ENCODE measurements at places on chromosomes 16 and 17.

GRCh38 chr16:4097826-4098240 is 18.4 kb downstream of the ADCY9 start:
- no peak for DNase-seq

DNA sequence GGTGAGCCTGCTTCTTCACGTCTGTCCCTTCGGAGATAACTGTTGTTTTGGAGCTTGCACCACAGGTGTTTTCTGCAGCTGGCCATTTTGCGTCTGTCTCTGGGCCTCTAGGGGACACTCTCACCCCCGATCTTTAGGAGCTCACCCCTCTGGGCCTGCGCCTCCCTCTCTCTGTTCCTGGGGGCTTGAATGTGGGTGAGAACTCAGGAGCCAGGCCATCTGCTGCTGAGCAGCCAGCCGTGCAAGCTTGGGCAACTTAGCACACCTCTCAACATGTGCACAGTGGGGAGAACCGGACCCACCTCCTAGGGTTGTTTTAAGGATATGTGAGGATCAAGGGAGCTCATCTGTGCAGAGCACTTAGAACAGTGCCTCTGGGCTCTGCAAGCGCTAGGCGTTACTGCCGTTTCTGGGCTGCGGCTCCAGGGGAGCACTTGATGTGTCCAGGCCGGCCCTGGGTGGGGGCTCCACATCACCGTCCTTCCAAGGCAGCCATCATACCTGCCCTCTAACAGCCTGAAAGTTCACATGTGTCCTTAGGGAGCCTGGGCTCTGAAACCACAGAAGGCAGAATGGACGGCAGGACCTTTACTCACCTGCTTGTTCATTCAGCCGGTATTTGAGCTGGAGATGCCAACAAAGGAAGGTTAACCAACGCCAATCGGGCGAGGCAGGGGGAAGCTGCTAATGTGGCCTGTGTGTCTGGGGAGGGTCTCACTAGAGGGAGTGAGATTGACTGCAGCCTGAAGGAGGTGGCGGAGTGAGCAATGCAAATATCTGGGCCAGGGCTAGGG is 66.3 kb downstream of the MRC2 start:
- no peak for DNase-seq

DNA sequence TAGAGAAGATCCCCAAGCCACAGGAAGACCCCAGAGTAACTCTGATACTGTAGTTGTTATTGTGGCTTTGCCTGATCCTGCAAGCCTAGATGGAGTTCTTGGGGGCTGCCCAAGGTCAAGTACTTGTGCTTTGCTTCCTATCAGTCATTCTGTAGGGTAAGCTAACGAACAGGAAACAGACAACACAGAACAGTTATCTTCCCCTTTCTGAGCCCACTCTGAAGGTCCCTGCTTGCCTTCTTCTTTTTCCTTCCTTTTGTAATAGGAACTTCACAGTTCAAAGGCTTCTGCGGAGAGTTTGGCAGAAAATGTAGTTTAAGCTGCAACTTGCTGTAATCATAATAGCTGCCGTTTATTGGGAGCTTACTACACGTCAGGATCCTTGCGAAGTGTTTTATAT is 494.1 kb upstream of the ERCC4 start:
- DNase-seq: no peak

GRCh38 chr17:45823598-45823997 is 21.1 kb upstream of the SPPL2C start:
- DNase-seq: no peak

DNA sequence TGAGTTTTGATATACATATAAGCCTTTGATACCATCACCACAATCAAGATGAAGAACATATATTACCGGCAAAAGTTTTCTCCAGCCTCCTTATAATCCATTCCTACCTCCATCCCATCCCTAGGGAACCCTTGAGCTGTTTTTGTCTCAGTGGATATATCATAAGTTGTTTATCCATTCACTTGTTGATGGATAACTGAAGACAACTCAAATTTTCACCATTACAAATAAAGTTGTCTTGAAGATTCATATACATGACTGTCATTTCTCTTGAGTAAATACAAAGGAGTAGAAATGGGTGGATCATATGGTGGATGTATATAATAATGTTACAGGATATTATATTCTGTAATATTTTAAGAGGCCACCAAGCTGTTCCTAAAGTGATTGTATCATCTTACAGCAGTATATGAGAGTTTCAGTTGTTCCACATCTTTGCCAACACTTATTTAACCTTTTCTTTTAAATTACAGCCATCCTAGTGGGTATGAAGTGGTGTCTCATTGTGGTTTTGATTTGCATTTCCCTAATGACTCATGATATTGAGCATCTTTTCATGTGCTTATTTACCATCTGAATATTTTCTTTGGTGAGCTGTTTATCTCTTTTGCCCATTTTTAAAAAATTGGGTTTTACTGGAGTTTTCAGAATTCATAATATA is 17.4 kb downstream of the NF1 start:
- no peak for DNase-seq

GRCh38 chr17:68491381-68492231 is 20.6 kb upstream of the PRKAR1A start:
- DNase-seq: peak; percentile 72

DNA sequence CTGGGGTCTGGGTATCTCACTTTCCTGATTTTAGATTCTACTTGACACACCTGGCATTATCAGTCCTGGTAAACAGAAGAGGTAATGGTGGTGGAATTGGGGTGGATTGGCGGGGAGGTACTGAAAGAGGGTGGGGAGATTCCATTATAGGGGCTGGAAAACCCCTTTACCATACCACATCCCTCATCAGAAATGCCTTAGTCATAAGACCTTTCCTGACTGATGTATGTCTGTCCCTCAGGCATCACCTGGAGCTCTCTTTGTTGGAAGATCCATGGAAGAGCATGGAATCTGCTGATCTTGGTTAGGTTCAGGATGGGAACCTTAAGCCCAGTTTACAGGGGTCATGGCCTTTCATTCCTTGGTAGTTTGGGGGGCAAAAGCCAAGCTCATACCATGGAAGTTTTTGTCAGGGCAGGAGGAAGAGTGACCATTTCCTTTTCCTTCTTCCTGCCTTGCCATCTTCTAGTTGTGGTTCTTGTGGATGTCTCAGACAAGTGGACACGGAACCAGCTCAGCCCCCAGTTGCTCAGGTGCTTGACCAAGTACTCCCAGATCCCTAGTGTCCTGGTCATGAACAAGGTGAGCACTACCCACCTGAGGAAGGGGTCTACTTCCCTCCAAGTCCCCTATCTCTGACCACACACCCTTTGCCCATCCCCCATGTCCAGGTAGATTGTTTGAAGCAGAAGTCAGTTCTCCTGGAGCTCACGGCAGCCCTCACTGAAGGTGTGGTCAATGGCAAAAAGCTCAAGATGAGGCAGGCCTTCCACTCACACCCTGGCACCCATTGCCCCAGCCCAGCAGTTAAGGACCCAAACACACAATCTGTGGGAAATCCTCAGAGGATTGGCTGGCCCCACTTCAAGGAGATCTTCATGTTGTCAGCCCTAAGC is 3.3 kb downstream of the ERAL1 start:
- no peak for DNase-seq

- DNase-seq: no peak
Measured at GRCh38 chr16:69503244-69503643, 62.5 kb upstream of the NFAT5 start.

DNA sequence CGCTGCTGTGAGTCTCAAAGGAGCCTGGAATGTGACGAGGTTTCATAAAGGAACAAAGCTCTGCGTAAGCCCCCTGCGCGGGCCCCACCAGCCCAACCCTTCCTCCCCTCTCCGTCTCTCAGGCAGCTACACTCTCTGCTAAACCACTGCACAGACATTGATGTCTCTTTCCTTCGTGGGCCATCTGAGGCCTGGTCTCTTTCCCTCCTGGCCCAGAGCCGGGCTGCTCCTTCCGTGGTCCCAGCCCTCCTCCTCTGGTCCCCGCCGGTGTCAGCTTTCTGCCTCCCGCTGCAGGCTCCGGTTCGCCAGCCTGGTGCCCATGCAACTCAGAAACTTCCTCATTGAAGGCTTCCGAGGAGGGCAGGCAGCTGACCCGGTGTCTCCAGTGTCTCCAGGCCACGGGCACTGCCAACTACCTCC is 7.4 kb downstream of the SCARF1 start:
- no peak for DNase-seq

DNA sequence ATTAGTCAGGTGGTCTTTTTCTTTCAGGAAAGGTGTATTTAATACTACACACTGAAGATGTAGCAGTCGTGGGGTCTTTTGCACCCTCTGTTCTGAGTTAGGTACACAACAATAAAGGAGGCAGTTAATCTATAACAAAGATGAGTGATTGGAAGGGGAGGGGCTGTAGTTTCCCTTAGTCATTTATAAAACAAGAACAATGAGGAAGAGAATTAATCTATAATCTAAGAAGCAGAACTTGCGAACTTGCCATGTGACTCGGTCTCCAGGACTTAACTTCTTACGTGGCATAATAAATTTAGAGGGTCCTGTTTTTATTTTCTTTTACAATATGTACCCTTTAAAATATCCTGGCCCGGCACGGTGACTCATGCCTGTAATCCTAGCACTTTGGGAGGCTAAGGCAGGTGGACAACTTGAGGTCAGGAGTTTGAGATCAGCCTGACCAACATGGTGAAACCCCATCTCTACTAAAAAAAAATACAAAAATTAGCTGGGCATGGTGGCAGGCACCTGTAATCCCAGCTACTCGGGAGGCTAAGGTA is 8.6 kb upstream of the APPBP2 start:
- no peak for DNase-seq

DNA sequence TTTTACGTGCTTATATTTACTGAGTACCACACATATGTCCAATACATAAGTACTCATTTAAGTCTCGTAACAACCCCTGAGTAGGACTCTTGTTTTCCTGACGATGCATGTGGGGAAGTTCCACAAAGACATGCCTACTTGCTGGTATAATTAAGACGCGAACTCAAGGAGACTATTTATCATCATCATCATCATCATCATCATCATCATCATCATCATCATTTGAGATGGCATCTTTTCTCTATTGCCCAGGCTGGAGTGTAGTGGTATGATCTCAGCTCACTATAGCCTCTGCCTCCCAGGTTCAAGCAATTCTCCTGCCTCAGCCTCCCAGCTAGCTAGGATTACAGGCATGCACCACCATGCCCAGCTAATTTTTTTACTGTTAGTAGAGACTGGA is 809.9 kb upstream of the EEF2KMT start:
- no peak for DNase-seq

DNA sequence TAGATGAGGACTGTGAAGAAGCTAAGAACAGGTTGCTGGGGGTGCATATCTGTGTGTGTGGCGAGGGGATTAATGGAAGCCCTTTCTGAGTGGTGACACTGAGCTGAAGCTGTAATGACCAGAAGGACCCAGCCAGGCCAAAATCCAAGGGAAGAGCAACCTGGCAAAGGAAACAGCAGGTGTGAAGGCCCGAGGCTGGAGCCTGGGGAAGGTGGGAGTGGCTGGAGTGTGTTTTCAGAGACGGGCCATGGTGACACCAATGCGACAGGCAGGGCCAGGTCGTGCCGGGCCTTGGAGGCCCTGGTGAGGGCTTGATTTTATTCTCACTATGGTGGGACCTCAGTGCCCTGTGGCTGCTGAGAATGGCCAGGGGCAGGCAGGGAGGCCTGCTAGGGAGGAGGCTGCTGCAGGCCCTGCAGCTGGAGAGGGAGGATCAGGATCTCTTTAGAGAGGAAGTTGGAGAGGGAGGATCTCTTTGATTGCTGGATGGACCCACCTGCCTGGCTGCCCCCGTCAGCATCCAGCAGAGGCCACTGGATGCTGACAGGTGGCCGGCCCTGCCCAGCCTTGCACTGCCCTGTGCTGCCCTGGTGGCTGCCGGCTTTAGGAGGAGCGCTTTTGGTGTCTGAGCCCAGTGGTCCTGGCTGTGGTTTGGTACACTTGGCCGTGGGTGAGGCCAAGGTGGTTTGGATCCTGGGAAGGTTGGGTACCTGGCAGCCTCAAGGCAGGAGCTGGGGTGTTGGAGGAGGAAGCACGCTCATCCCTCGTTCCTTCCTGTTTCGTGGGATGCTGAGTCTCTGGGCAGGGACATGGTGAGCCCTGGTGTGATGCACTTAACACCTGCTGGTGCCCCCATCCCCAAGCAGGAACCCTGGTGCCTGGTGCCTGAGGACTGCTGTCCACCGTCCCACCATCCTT is 188.3 kb downstream of the SEC14L1 start:
- DNase-seq: no peak

DNA sequence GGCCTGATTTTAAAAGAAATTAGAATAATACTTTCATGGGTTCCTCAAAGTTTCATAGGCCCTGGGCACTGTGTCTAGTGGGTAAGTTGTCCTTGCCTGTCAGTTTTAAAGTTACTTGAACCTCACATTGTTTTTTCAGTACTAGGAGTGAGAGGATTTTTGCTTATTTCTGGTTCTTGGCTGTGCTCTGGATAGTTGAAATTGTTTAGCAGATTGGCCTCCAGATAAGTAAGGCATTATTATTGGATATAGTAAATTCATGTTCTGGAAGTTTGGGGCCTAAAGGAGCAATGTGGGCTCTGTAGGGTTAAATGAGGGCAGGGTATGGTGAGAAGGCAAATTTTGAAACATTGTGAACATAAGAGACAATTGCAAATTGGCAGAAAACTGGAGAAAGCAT is 78.5 kb downstream of the WNT3 start:
- no peak for DNase-seq

DNA sequence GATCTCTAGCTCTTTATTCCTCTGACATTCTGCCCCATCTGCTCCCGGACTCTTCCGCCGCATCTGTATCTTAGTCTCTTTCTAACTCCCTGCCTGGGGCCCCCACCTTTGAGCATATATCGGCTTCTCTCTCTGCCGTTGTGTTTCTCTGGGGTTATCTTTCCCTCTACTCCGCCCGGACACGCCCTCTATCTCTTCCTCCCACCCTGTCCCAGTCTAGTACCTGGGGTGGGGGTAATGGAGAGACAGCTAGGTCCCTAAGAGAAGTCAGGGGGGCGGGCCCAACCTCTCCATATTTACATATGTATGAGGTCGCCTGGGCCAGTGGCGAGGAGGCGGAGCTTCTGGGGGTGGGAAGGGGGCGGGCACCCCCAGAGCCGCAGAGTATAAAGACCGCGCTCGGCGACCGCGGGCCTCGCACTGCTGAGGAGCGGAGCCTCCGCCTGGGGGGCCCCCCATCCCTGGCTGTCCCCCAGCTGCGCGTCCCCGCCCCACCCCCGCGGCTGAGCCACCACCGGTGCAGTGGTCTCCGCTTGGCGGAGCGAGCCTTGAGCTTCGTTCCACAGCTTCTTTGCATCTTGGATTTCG is at the start of gene ATP1B2:
Gene ATP1B2, plus strand, starts transcription at position 418 of the 588 bp plus-strand sequence. CDS start 593 bp downstream, outside the sequence.
- DNase-seq: peak; percentile 68

DNA sequence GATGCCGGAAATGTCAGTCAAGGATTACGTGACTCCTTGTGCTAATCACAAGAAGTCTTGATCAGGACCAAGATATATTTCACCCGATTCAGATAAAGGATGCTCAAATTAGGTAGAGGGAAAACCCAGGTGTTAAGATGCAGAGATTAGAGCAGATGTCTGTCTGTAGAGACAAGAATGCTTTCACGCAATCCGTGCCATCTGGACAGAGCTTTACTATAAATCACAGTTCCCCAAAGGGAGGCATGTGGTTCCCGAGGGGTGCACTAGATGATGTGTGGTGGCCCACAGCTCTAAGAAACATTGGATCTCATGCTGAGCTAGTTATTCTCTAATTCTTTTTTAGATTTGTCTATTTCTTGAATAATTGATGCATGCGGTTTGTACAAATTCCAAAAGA is 9.8 kb upstream of the MAP3K14 start:
- no peak for DNase-seq

All from RPMI8226 (cell line).